Mammary epithelial cell (primary cell): ENCODE measurements at places on chromosomes 2 and 18. TPM values are rescaled to one million over a fixed set of nuclear protein-coding genes. Genes with fewer than 3 reads are reported as not detected.

The CCDC178 gene
- not detected for polyA plus RNA-seq

DNA sequence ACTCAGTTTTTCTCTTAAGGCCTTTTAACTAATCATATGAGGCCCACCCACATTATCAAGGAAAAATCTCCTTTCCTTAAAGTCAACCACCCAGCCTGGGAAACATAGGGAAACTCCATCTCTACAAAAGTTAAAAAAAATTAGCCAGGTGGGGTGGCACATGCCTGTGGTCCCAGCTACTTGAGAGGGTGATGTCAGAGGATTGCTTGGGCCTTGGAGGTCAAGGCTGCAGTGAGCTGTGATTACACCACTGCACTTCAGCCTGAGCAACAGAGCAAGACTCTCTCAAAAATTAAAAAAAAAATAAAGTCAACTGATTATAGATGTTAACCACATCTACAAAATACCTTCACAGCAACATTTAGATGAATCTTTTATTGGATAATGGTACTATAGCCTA is 5.8 kb downstream of the DPYSL5 start:
- DNase-seq: no peak

The RAB12 gene
- polyA plus RNA-seq: 10.3 TPM

GRCh38 chr2:37781028-37781427 is 109.6 kb upstream of the CDC42EP3 start:
- DNase-seq: peak; percentile 66

GRCh38 chr2:175847128-175847527 is 154.9 kb downstream of the LNPK start:
- no peak for DNase-seq

The GPBAR1 gene
- 0.03 TPM for polyA plus RNA-seq

The IL36RN gene
- 0.46 TPM for polyA plus RNA-seq

The XPO1 gene
- 53.0 TPM for polyA plus RNA-seq

DNA sequence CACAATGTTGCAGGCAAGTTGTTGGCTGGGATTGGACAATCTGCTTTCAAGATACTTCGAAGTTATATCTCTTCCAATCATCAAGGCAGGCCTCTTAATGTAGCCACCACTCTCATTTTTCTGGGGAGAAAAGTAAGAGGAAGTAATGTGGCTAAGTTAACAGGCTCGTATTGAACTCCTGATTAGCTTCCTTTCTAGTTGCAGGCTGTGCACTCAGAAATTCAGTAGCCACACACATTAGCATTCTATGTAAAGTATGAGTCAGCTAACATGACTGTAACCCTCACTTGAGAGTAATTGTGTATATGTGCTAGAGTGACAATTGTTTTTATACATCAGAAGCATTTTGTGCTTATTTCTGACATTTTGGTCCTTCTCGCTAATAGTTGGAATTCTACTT is 3.3 kb downstream of the TWSG1 start:
- DNase-seq: peak; percentile 23

DNA sequence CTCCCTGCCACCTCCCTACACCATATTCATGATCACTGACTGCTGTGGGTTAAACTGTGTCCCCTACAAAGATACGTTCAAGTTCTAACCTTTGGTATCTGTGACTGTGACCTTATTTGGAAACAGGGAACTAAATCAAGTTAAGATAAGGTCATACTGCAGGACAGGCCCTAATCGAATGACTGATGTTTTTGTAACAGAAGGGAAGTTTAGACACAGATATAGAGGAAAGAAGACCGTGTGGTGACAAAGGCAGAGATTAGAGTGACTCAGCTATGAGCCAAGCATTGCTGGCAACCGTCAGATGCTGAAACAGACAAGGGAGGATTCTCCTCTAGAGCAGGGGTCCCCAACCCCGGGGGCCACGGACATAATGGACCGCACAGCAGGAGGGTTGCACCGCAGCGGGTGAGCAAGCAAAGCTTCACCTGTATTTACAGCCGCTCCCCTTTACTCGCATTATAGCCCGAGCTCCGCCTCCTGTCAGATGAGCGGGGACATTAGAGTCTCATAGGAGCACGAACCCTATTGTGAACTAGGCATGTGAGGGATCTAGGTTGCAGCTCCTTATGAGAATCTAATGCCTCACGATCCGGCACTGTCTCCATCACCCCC is 28.9 kb upstream of the RNF152 start:
- DNase-seq: no peak

The CROCC2 gene
- not detected for polyA plus RNA-seq

DNA sequence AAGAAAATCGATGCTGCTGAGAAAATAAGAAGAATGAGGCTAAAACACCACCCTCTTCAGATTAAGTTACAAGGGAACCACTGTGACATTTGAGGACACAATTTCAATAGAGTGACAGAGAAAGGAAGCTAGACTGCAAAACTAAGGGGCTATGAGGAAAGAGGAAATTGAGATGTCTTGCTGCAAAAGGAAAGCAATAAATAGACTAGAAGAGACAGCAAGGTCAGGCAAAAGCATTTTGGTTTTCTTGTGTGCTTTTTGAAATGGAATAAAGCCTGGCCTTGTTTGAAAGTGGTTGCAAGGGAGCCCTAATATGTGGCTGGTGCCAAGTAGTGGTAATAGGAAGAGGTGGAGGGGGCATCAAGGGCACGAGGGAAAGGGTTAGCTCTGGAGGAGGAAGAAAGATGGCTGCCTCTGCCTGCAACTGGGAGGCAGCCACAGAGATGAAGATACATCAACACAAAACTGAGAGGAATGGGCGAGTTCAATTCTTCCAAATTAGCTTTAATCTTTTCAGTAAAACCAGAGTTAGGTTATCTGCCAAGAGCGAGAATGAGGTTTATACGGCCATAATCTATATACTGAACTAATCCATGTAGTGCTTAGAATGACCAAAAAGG is 1.2 kb upstream of the MRO start:
- no peak for DNase-seq
